ENCODE measurements at places on chromosomes 4 and X.
A peak's percentile ranks its signal among the peaks of the same experiment; 100 is the strongest.

- DNase-seq: no peak
Observed at GRCh38 chr4:107564326-107564725, 155.7 kb downstream of the PAPSS1 start.

- no peak for DNase-seq
Observed at GRCh38 chr4:71554025-71554424, 215.2 kb downstream of the SLC4A4 start.

- DNase-seq: no peak
Observed at GRCh38 chrX:152989292-152989658, 4.6 kb downstream of the PNMA5 start.

DNA sequence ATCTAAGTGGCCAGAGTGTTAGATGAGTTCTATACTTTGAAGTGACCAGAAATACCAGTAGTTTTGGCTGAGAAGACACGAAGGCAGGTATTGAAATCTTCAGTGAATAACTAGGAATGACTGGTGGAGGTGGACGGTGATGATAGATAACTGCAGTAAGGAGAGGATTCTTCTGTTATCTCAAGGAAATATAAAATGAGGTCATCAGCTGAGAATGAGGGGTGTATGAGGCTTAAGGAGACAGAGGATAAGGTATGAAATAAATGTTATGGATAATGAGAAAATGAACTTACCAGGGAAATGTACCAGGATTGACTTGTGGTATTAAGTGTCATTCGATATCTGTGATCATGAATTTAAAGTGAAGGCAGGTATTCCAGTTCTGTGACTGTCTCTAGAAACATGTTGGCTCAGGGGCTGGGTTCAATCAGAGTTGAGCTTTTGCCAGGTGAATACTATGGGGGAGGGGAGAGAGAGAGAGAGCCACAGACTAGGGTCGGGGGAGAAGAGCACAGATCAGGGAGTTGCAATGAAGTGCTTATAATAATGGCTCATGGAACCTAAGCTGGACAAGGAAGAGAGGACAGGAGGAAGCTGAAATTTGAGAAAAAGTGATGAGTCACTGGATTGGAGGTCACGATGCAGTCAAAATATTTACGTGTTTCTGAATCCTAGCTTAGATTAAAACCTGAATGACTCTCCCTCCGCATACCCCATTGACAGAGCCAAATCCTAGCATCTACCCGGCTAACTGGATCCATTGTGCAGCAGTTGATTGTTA, 37.5 kb upstream of the BRS3 start:
- DNase-seq: no peak

DNA sequence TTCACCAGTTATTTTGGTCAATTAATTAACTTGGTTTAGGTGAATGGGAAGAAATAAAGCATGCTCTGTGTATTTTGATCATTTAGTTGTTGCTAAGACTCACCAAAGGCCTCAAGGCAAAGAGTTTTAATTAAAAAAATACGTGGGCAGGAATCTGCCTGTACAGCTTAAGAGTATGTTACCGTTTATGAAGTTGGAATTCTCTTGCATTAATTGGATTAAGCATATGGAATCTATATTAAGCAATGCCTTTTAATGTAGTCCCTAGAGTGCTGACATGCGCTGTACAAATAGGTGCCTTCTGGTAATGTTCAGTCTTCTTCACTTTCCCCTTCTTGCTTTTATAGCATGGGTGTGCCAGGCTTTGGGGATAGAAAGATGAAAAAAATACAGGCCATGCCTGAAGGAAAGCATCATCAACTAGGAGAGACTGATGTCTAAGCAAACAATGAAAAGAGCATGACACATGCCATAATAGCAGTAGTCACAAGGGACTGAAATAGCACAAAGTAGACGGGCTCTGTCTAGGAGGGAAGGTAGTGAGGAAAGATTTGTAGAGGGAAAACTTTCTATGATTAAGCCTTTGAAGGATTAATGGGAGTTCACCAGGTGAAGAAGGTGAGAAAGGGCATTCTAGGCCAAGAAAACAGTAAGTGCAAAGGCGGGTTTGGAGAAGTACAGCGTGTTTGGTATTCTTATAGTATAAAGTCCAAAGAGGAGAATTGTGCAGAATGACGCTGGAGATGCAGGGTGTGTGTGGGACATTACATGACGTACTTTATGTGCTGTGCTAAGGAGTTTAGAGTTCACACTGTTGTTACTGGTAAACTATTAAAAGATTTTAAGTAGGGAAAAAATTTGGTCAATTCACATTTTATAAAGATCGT, 226.1 kb upstream of the ANXA3 start:
- DNase-seq: no peak

- DNase-seq: no peak
Observed at GRCh38 chr4:125796138-125796537, 481.4 kb downstream of the FAT4 start.

- DNase-seq: no peak
Observed at GRCh38 chr4:89514811-89515210, 207.2 kb upstream of the GPRIN3 start.

GRCh38 chrX:38214551-38215531, 5.8 kb downstream of the SRPX start:
- DNase-seq: peak; percentile 45

DNA sequence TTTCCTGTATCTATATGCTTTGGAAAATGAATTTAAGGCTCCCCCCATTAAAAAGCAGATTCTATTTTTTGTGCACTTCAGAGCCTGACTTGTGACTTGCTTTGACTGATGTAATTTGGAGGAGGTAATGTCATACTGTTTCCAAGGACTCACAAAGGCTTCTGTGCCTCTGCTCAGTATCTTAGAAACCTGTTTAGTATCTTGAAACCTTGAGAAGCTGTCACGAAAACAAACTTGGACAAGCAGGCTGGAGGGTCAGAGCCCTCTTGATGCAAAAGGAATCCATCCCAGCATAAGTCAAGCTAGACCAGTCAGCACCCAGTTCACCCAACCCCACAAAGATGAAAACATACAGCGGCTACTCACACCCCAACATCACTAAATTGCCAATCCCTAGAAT, 560.0 kb upstream of the PCDH7 start:
- DNase-seq: no peak

DNA sequence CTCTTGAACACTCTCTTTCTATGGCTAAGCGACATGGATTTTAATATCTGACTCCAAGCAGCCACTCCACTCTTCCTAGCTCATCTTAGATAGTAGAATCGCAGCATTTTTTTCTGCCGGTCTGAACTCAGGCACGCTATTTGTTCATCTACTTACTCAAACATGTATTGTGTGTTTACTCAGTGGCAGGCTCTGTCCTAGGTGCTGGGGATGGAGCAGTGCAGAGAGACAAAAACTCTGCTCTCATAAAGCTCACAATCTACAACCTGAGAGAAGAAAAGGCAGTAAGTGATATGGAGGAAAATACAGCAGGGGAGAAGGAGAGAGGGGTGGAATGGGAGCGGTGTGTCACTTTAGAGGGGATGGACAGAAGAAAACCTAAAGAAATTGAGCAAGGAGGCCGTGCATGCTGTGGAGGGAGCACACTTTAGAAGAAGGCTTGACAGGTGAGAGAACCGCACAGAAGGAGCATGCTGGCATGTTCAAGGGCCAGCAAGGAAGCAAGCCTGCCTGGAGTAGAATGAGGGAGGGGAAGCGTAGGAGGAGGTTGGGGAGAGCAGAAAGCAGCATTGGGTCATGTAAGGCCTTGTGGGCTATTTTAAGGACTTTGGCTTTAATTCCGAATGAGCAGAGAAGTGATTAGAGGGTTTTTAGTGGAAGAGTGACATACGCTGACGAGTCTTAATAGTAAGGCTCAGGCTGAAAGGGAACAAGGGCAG, 132.0 kb downstream of the ANK2 start:
- DNase-seq: no peak
